ENCODE measurements at places on chromosomes 4 and X.

DNA sequence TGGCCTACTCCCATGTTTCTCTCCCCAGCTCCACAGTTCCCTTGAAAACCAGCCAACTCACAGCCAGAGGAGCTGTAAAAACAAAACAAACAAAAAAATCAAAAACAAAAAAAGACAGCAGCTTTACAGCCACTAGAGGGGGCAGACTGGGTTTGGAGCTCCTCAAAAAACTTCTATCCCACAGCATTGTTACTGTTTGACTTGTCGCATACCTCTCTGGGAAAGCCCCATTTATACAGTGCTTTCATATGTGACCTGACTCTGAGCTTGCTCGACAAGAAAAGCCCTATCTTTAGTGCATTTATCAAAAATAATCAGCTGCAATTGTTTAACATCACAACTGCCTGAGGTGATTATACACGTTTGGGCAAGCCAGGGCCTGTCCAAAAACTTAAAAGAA lies 21.6 kb downstream of the TSPAN6 start:
- no peaks in the 10 kb centered on the region for H3K27me3 ChIP-seq
- H3K36me3 ChIP-seq: no peaks in the 10 kb centered on the region
- H3K27ac ChIP-seq: no peak overlapping the region
- H3K4me1 ChIP-seq: no peaks in the 10 kb centered on the region
- no peak for DNase-seq
- H3K4me3 ChIP-seq: no peak overlapping the region

DNA sequence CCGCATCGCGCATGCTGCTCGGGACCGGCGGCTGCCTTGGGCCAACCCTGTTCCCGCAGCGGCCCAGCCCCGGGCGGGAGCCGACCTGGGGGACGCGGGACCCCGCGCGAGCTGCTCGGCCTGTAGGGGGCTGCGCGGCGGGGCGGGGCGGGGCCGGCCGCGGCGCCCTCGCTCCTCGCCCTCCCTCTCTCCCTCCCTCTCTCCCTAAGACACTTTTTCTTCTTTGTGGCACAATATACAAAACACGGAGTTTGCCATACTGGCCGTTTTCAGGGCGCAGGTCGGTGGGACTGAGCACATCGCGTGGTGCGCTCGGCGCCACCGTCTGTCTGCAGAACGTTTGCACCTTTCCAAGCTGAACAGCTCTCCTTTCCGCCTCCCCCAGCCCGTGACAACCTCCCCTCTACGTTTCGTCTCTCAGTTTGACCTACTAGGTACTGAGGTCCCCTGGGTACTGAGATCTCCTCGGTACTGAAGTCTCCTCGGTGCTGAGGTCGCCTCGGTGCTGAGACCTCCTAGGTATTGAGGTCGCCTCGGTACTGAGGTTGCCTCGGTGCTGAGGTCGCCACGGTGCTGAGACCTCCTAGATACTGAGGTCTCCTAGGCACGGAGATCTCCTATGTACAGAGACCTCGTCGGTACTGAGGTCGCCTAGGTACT lies 261.1 kb upstream of the PLCXD1 start:
- no peaks in the 10 kb centered on the region for H3K36me3 ChIP-seq
- H3K27me3 ChIP-seq: no peaks in the 10 kb centered on the region
- peak; percentile 12 for DNase-seq
- H3K4me1 ChIP-seq: no peaks in the 10 kb centered on the region
- no peak overlapping the region for H3K4me3 ChIP-seq
- no peak overlapping the region for H3K27ac ChIP-seq

- H3K4me3 ChIP-seq: no peak overlapping the region
- H3K36me3 ChIP-seq: no peaks in the 10 kb centered on the region
- H3K27ac ChIP-seq: no peak overlapping the region
- no peaks in the 10 kb centered on the region for H3K4me1 ChIP-seq
- H3K27me3 ChIP-seq: no peaks in the 10 kb centered on the region
- no peak for DNase-seq
Measured at GRCh38 chrX:39845233-39845632, 252.5 kb downstream of the BCOR start.

- no peak for DNase-seq
- H3K4me1 ChIP-seq: no peaks in the 10 kb centered on the region
- no peak overlapping the region for H3K4me3 ChIP-seq
- no peaks in the 10 kb centered on the region for H3K27me3 ChIP-seq
- no peaks in the 10 kb centered on the region for H3K36me3 ChIP-seq
Measured at GRCh38 chr4:97270051-97270450, 873.2 kb downstream of the STPG2 start.

DNA sequence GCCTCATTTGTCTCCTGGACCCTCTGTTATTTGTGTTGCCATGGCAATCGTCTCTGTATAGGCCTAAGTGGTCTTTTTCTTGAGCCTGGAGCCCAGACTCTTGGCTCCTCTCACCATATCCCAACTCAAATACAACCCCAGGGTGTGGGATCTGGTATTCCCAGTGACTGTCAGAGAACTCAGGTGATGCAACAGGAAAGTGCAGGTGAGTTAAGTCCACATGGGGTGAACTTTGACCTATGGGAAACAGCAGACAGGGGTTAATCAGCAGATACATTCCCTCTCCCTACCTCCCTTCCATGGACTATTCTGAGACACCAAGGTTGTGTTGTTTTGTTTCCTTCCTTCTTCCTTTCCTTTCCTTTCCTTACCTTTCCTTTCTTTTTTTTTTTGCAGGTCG lies 130.9 kb upstream of the RPS6KA3 start:
- DNase-seq: no peak
- H3K4me1 ChIP-seq: no peaks in the 10 kb centered on the region
- no peaks in the 10 kb centered on the region for H3K27me3 ChIP-seq
- no peak overlapping the region for H3K4me3 ChIP-seq

DNA sequence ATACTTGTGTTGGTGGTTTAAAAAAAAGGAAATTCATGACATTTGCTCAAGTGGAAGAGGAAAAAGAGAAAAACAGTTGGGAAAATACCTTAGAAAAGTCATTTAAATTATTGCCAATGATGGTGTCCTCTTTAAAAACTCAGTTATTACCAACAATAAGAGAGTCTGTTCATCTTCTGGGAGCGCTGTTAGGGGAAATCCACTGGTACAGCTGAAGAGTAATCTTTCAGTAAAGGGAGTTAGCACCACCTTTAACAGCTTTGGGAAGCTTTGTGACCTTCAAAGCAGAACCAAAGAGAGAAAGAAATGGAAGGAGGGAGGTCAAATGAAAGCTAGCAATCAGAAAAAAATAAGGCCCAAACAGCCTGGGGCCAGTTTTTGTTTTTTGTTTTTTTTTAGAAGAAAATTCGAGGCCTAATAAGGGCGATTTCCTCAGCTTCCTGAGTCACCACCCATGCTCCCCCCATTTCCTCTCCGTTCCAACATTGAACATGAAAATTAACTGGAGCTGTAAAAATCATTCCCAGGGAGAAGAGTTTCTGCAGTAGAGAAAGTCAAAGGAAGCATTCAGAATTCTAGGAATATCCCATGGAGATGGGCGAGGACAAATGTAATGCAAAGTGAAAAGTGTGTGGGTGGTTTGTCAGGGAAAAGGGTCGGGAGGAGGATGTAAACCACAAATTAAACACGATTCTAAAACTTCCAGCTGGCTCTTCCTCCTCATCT lies 115.1 kb downstream of the SH3KBP1 start:
- peak overlapping the region; percentile 74 for H3K27ac ChIP-seq
- H3K27me3 ChIP-seq: no peaks in the 10 kb centered on the region
- peak overlapping the region; percentile 61 for H3K4me3 ChIP-seq
- no peaks in the 10 kb centered on the region for H3K36me3 ChIP-seq
